ENCODE measurements at places on chromosomes 7 and 10.

DNA sequence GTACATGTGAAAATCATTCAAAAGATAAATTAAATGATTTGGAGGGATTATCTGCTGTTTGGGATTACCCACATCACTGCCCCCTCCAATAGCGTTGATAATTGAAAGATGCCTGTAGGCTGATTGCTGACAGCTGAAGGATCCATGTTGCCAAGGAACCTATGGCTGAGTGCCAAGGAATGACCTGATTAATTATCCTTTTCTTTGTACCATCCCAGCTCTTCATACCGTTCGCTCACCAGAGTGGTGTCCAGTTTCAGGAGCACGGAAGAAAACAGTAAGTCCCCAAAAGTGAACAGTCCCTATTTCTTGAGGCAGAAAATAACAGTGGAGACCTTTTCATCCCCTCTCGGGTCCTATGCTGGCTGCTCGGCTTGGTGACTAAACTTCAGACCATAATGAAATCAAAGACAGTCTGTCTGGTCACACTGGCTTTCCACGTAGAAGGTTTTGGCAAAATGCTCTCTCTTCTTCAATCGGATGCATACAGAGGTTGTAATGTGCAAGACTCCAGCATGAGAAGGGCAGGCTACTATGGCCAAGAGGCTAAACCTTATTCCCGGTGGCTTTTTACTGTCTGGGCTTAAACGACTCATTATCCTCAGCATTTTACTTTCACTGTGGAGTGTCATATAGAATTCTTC, 108.8 kb downstream of the SPAG6 start:
- no peak for DNase-seq

GRCh38 chr10:119132521-119133345, 28.8 kb downstream of the DENND10 start:
- DNase-seq, result no peak

DNA sequence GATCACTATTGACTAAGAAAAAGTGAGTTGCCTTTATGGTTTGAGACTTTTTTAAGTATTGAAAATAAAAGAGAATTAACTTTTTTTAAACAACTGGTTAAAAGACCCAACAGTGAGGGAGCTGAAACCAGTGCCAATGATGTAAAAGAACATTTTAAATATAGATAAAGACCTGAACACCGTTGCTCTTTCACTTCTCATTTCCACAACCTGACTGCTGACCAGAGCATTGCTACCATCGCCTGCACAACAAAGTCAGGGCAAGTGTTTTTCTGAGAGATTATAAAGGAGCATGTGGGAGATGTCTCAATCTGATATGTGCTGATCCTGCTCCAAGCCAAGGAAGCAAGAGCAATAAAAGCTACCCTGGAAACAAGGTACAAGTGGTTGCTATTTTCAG, 34.7 kb downstream of the IMMP2L start:
- no peak for DNase-seq

DNA sequence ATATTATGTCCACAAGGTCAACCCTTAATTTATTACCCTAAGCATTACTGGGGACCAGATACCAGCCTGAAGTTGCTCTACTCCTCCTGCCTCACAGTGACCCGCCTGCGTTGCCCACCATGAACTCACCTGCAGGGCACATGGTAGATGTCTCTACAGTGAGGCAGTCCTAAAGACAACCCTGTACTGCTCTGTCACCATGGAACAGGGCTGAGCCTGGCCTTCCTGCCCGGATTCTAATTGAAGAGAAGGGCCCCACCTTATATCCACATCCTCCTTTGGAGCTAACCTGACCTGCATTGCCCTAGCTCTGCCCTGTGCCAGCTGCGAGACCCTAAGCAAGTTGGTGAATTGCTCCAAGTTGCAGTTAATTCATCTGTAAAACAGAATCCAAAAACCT, 4.1 kb downstream of the SH3PXD2A start:
- DNase-seq, result no peak

- DNase-seq, result no peak
Observed at GRCh38 chr7:29900745-29901144, 88.9 kb downstream of the SCRN1 start.

GRCh38 chr10:61898435-61898778, 3.1 kb upstream of the ARID5B start:
- no peak for DNase-seq

DNA sequence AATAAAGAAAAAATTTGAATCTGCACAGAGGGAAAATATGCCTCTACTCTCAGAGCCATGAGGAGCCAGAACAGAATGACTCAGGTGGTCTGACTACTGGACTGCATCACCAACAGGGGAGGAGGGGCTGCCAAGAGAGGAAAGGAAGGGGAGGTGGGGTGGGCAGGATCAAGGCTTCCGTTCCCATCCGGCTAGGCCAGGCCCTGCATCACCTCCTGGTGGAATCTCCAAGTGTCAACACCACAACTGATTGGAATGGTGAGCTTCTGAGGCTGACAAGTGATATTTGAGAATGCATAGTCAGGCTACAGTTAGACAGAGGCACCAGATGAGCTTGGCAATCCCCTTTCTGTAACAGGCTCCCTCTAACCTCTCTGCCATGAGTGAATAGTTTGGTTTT, 10.4 kb upstream of the GPR26 start:
- DNase-seq, result no peak

DNA sequence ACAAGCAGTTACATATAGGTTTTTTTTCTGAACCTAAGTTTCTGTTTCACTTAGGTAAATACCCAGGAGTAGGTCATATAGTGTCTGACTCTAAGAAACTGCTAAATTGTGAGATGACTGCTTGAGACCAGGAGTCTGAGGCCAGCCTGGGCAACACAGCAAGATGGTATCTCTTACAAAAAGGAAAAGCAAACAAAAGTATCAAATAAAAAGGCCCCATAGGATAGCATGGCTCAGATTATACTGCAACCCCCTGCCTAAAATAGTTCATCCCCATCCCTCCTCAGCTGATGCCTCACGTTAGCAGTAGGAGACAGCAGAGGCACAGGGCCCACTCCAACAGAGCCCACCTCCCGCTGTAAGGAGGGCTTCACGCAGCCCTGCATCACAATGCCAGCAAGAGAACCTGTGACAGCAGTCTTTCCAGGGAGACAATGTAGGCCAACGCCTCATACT, 90.3 kb downstream of the SRPK2 start:
- DNase-seq, result no peak

DNA sequence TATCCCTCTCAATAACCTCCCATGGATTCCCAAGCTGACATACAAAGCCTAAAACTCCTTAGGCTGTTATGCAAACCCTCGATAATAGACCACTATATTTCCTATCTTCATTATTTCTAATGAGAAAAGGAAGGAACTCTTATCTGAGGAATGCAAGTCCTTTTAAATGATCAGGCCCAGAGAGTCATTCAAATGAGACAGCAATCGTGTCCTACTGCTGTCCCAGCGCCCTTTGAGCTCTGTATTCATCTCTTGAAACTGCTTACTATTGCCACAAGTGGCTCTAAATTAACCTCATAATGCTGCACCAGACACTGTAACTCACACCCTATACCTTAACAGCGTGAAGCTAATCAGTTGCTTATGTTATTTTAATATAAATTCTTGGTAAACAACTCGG, 182.1 kb upstream of the NAMPT start:
- no peak for DNase-seq

DNA sequence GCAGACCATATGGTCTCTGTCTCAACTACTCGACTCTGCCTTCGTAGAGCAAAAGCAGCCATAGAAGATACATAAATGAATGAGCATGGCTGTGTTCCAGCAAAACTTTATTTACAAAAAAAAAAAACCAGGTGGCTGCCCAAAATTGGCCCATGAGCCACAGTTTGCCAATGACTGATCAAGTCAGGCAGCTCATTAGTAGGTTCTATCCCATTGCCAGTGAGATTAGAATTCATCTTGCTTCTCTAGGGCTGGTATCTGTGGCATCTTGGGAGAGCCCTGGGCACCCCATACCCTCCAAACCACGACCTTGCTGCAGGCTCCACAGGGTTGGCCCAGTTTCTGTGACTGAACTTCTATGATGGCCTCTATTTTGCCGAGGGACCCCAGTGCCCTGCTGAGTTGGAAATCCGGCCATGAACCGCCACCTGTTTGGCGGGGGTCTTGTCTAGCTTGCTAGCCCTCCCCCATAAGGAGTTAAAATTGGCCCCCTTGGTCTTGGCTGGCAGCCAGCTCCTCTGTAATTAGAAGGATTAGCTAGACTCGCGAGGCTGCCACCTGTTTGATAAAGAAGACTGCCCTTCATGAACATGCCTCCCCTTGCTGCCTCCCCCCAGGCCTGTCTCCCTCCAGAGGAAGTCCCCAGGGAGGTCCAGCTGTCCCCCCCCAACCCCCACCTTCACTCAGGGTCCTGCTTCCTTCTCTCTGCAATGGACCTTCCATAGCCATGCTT, 83.9 kb downstream of the CHN2 start:
- DNase-seq, result no peak

- no peak for DNase-seq
Observed at GRCh38 chr10:116798859-116799258, 50.4 kb upstream of the ENO4 start.
